Putamen (tissue), 1 donor: ENCODE measurements at places on chromosomes 7 and 10.

- peak; percentile 68 for DNase-seq
Observed at GRCh38 chr7:2018569-2019460, 213.9 kb downstream of the MAD1L1 start.

GRCh38 chr10:66180581-66181318, 745.1 kb upstream of the LRRTM3 start:
- DNase-seq: peak; percentile 57

DNA sequence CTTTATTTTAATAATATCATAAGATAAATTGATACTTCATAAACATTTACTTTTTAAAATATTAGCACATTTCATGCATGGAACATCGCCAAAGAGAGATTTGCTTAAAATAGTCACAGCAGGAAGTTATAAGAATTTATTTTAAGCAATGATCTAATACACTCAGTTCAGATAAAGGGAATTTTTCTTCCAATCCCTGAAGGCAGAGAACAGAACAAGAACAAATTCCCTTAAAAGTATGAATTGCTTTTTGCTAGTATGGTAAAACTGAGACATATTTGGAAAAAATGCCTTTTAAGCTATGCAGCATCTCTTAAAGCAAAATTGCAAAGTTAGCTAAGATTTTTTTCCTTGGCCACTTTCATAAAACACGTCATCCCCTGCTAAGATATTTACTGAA, 91.0 kb downstream of the SEMA3D start:
- DNase-seq: no peak

GRCh38 chr7:131076032-131076431, 251.6 kb upstream of the MKLN1 start:
- DNase-seq: peak; percentile 33

DNA sequence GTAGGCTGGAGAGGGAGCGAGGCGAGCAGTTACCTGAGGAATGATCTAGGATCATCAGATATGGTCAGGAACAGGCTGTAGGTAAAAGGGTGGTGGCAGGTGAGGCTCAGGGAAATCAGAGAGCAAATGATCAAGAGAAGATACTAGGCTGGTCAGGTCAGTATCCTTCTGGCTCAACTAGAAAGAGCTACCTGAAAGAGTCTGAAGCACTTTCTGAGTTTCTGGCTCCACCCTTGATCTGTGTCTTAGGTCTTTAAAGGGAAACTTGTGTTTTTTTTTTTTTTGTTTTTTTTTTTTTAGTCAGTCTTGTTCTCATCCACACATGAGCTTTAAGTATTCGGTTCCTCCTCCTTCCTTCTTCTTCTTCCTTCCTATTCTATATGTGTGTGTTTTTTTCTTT, 10.5 kb downstream of the ADAM22 start:
- DNase-seq: no peak

DNA sequence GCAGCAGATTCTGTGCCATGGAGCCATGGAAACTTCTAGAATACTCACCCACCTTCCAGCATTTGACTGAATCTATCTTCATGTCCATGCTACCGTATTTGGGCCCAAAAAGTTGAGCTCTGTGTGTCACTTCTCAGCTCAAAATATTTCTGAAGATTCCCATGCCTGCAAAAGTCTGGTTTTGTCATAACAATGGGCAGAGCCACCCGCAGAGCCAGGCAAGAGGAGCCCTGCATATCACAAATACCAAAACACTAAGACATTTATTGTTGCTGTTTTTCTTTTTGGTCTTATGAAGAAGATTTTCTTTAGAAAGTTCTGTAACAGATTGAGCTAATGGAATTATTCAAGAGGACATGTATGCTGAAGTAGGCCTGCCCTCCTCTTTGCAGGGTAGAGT, 68.1 kb downstream of the PRTFDC1 start:
- no peak for DNase-seq

GRCh38 chr7:33885290-33886148, 19.8 kb upstream of the BMPER start:
- no peak for DNase-seq

GRCh38 chr10:15462253-15462897, 91.3 kb upstream of the FAM171A1 start:
- no peak for DNase-seq

DNA sequence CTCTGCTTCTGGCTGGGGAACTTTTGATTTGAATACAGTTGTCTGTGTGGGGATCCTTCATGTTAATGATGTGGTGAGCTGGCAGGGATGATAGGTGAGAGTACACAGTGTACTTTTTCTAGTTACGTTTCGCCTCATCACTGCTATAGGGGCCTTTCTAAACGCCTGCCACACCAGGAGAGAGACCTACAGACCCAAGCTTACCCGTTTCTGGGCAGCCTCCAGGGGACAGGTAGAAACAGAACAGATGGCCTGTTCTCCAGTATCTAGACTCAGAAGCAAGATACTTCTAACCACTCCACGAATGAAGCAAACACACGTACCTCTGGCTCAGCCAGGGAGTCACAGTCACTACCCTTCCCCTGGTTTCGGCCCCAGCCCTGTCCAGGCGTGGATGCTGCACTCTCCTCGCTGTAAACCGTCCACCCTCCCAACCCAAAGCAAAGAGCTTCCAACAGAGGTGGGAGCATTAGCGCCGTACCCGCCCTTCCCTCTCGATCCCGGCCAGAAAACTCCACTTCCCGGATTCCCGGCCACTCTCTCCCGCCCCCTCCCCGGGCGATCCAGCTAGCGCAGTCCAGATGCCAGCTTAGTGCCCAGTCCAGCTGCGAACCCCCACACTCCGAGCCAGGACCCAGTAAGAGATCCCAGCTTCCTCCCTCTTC, 1.2 kb downstream of the CCDC6 start:
- DNase-seq: no peak

DNA sequence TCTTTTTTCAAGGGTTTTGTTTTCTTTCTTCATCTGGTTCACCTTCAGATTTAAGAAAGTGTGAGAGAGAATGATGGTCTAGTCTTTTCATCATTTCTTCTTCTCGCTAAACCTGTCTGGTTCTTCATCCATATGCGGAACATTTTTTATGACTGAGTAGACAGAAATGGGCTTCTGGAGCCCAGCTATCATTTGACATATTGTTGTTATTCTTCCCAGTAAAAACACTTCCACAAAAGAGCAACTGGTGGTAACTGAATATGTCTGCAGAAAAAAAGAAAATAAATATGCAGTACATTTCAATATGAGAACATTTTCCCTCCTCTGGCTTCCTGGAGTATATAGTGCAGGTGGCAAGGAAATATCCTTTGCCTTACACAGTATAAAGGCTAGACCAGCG, 209.5 kb downstream of the JCAD start:
- no peak for DNase-seq

DNA sequence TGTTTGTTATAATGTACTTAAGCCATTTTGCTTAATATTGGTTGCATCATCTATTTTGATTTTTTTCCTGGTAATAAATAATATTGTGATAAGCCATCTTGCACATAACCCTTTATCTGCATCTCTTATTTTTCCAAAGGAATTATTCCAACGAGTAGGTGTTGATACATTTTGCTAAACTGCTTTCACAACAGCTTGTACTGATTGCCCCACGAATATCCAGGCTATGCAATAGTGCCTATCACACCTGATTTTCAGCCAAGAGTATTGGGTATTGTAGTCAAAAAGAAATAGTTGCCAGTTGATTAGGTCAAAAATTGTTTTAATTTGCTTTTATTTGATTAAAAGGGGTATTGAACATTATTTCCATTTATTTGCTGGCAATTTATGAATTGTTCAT, 20.7 kb downstream of the CREB5 start:
- DNase-seq: no peak

GRCh38 chr10:68957654-68958053, 1.7 kb downstream of the DDX21 start:
- no peak for DNase-seq
